ENCODE measurements at places on chromosomes 6 and 20.

DNA sequence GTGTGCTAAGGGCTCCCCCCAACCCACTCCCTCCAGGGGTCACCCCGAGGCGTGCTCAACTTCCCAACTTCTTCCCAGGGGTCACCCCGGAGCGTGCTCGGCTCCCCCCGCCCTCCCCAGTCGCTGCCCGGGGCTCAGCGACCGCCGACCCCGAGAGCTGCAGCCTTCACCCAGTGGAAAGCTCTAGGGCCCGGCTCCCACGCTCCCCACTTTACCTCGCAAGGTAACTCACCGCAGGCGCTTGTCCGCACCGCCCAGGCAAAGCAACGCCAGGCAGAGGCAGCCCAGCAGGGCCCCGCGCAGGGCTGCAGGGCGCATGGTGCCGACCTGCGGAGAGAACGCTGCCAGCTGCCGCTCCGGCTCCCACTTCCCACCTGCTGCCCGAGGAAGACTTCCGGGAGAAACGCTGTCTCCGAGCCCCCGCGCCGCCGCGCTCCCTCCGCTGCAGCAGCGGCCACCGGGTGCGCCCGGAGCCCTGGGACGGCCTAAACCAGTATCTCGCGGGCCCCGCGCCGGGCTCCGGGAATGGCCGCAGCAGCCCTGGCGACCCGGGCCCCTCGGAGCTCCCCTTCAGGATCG lies 396 bp downstream of the RNASET2 start:
- DNase-seq, result no peak

DNA sequence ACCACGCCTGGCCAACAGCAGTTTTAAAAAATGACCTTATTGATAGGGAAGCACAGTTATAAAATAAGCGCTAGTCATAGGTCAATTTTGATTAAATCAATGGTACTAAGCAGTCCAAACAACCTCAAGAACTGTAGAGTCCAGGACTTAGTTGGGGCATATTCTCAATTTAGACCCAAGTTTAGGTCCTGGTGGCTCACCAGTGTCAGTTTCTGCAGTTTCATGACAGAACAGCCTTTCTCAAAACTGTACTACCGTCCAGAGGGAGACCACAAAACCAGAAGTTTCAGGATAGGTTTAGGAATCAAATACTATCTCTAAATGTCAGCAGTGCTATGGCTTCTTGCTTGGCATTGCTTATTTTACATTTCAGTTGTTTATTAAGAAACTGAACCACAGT lies 39.1 kb downstream of the LHFPL5 start:
- DNase-seq, result no peak

GRCh38 chr6:3299221-3299620 lies 40.5 kb downstream of the PSMG4 start:
- no peak for DNase-seq

- no peak for DNase-seq
Measured at GRCh38 chr20:35065181-35065580, 27.4 kb downstream of the TRPC4AP start.

GRCh38 chr6:167462514-167463312 lies 137.8 kb downstream of the TTLL2 start:
- DNase-seq, result no peak

DNA sequence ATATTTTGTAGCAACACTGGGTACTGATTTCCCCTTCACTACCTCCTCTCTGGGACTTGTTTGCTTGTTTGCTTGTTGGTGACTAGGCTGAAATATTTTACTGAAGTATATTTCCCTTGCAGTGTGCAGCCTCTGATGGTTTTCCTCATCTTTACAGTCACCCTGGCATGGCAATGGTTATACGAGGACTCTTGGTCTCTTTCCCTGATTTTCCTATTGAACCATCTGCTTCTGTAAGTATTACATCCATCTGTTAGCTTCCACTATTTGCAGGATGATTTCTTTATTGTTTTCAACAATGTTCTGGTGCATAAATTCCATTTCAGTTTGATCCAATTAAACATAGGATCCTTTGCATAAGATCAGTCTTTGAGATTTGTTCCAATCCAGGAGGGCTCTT lies 465.1 kb downstream of the MEI4 start:
- no peak for DNase-seq

DNA sequence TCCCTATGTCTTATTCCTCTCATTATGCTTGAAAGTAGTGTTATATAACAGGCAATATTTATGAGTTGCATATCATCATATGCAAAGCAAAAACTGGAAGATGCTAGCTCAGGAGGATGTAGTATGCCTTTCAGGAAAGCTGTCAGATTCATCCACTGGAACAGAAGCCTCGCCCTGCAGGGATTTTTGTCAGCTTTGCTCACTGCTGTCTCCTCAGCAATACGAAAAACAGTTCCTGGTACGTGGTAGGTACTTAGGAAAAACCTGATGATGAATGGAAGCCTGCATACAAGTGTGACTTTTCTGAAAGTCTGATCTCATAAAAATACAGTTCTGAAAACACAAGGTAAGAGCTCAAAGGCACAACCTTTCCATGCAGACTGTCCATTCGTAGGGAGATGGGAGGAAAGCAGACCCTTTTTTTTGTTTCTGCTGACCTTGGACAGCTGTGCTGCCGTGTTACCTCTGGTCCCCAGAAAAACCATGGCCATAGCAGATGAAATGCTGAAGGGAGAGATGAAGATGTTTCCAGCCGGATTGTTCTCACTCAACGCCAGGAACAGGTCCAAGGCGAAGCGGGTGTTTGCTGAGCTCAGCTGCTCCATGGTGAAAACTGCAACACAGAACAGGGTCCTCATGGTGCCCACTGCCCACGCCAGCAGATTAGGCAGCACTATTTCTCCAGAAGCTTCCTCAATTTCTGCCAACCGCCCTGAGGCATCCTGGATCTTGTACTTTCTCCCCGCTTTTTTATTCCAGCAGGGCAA lies 1.5 kb downstream of the SERPINB1 start:
- DNase-seq, result no peak

GRCh38 chr6:27757307-27757706 lies 154.9 kb downstream of the OR2B2 start:
- DNase-seq, result no peak

DNA sequence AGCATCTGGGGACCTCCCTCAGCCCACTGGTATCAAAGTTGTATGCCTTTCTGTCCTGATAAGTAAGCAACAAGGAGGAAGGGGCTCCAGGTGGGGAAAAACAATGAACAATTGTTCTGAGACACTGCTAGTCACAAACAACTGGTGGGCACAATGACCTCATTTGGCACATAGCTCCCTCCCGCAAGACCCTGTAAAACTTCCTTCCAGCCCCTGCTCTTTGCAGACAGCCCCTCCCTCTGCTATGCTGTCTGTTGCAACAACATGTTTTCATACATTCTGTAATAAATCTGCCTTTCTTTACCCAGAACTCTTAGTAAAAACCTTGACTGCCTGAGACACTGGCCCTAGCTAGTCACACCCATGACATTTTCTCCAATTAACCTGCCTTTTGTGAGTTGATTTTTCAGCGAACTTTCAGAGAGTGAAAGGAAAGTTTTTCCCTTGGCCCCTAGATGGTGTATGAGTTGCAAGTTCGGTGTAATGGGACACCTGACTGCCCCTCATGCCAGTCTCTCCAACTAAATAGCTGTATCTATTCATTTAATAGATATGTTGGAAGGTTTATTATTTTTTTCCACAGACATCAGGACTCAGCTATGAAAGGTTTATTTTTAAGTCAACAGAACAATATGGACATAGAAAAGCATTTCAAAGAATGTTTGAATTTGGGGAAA lies 142.3 kb upstream of the SLC22A16 start:
- DNase-seq, result no peak

DNA sequence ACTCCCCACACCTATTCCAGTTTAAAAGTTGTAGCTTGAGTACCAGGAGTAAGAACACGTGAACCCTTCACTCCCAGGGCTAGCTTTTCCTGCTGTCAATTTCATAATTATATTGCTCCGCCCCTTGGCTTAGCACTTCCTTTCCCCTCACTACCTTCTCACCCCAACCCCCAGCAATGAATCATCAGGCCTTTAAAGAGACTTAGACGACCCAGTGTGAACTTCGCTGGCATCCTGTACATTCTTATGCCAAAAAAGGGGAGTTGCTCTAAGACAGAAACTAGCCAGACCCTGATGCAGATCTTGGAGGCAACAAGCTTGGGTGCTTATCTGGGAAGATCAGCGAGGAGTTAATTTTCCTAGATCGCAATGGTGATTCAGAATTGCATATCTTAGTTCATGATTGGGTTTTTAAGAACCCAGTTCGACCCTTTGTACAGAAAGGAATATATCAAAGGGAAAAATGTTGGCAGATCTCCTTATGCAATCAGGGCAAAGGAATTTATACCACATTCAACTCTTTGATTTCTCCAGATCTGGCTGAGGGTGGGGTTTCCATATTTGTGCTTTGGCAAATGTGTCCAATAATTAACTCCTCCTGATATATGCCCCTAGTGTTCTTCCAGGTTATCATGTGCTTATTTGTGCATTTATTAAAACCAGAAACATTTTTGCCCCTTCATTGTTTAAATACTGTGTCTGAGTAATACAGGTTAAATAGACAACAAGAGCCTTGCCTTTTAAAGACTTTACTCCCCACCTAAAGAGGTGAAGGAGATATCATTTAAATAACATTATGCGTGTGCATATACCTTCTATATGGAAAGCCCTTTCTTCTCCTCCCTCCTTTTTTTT lies 8.1 kb upstream of the ATXN1 start:
- DNase-seq, result no peak

GRCh38 chr6:44522871-44523270 lies 135.4 kb downstream of the CDC5L start:
- no peak for DNase-seq

DNA sequence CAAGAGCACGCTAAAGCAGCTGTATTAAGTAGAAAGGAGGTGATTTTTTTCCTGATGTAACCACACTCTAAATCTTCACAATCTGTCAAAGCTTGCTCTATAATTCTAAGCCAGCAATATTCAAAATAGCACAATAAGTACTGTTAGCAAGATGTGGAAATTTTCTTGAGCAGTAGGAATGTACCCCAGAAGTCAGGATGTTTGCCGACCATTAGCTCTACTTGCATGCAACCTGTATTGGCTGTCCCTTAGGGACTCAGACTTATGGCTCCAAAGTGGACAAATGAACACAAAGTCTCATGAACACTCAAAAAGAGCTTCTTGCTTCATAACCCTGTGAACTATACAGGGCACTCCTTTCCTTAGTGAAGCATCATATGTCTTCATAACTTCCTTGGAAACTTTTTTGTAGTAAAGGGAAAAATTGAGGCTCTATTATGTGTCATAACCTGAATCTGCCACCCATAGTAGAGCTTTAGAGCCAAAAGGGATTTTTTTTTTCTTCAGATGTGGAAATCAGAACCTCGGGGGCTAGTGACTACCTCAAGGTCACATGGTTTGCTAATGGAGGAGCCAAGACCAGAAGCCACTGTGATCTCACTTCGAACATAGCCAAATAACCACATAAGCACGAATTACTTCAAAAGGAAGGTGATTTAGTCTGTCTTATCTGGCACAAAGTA lies 54.5 kb downstream of the ADGRG6 start:
- no peak for DNase-seq

DNA sequence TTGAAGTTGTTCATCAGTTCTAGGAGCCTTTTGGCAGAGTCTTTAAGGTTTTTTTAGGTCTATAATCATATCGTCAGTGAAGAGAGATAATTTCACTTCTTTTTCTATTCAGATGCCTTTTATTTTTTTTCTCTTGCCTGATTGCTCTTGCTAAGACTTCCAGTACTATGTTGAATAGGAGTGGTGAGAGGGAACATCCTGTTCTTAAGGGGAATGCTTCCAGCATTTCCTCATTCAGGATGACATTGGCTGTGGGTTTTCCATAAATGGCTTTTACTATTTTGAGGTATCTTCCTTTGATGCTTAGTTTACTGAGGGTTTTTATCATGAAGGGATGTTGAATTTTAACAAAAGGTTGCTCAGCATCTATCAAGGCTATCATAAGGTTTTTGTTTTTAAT lies 109.5 kb downstream of the CLVS2 start:
- no peak for DNase-seq

DNA sequence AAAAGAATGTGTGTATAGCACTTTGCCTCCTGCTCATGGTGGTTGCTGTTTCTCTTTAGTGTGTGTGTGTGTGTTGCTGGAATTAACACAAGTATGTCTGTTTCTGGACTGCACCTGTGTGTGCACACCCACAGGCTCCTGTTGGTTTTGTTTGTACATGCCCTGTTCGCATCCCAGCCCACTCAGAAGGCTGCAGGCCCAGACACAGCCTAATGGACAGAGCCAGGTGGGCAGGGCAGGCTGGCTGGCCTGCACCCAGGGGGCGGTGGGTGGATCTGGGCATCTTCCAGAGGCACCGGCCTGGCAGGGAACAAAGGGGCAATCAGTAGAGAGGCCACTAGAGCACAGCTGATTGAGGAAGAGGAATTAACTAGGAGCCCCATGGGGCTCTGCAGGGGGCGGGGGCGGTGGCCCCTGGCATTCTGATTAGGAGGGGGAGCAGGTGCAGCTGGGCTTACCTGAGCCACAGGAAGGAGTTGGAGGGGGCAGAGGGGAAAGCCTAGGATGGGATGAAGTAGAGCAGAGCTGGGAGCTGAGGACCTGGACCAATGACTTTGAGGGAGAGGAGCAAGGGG lies 21.9 kb downstream of the CD40 start:
- no peak for DNase-seq

- DNase-seq, result no peak
Measured at GRCh38 chr20:19115581-19115980, 96.9 kb upstream of the SLC24A3 start.

- no peak for DNase-seq
Measured at GRCh38 chr6:4055420-4056041, 23.4 kb downstream of the FAM217A start.

DNA sequence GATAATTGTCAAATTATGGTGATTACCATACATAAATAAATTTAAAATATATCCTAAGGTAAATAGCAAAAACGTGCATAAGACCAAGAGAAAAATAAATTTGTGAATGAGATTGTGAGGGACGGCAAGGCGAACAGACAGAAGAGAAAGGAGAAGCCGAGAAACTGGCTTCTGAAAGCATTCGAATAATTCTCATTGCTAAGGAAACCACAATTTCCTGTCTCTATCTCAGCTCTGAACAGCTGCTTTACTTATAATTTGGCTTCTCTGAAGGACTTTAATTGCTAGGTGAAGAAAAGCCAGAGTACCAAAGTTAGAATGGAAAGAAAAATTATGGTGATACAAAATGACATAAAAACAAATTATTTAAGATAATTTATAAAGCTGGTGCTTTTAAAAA lies 79.0 kb upstream of the RGS17 start:
- DNase-seq, result no peak

DNA sequence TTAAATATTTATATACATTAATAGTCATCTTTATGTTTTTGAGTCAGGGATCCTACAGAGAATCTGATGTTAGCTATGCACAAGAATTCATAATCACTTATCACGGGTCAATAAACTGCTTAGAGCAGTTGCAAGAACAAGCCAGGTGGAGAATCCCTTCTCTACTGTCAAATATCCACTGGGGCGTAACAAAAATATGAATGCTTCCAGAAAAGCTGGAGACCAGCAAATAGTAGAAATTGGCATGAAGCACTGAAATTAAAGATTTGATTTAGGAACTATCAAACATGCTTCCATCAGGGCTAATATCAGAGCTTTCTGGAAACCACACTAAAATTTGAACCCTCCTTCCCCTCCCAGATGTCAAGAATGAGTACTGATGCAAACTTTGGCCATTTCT lies 37.3 kb downstream of the ADGRG6 start:
- no peak for DNase-seq

- DNase-seq, result no peak
Measured at GRCh38 chr6:159378411-159379328, 209.5 kb downstream of the FNDC1 start.

Data from stimulated activated CD4-positive, alpha-beta T cell treated with anti-CD3 and anti-CD28 coated beads, TNF-alpha, amount 100 ng/mL, for 1 hour (primary cell).